Activated T-helper 2 cell treated with anti-CD3 and anti-CD28 coated beads, Interferon-gamma antibody, Interleukin-2, Interleukin-4, amounts not matched to agents 10 μg/mL and 5 μg/mL and 100 μg/mL, durations not matched to agents 14 hours and 24 hours and 36 hours (primary cell): ENCODE measurements at places on chromosomes 13 and 19. TPM values are rescaled to one million over a fixed set of nuclear protein-coding genes. Genes with fewer than 3 reads are reported as not detected.

FGF9 gene
- total RNA-seq, result 0.39 and 0.60 TPM in 2 replicates

ZNF534 gene
- total RNA-seq, result not detected in 2 replicates

PGLYRP1 gene
- not detected in 2 replicates for total RNA-seq

LYPD5 gene
- 0.14 and 0.41 TPM in 2 replicates for total RNA-seq

RNF17 gene
- total RNA-seq, result not detected in 2 replicates

OR4F17 gene
- total RNA-seq, result not detected in 2 replicates

- peak overlapping the region; percentile 100 for H3K4me3 ChIP-seq
- peaks cover 27% of the 10 kb centered on the region for H3K36me3 ChIP-seq
- peak overlapping the region; percentile 95 for H3K27ac ChIP-seq
Measured at GRCh38 chr19:4722671-4723594, 709 bp downstream of the DPP9 start.

- H3K27me3 ChIP-seq, result no peaks in the 10 kb centered on the region
- H3K4me1 ChIP-seq, result peaks cover 33% of the 10 kb centered on the region
- peaks cover 28% of the 10 kb centered on the region for H3K36me3 ChIP-seq
- peak overlapping the region; percentile 50 for H3K27ac ChIP-seq
- H3K4me3 ChIP-seq, result no peak overlapping the region
Measured at GRCh38 chr19:4391306-4391693, 9.0 kb downstream of the SH3GL1 start.

DNA sequence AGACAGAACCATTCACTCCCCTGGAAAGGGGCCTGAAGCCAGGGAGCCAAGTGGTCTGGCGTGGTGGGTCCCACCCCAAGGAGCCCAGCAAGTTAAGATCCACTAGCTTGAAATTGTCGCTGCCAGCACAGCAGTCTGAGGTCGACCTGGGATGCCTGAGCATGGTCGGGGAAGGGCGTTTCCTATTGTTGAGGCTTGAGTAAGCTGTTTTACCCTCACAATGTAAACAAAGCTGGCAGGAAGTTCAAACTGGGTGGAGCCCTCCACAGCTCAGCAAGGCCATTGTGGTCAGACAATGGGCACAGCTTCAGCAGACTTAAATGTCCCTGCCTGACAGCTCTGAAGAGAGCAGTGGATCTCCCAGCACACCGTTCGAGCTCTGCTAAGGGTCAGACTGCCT is 195.6 kb upstream of the DACH1 start:
- H3K27me3 ChIP-seq, result no peaks in the 10 kb centered on the region
- no peak overlapping the region for H3K4me3 ChIP-seq
- no peak overlapping the region for H3K27ac ChIP-seq
- H3K36me3 ChIP-seq, result no peaks in the 10 kb centered on the region
- no peak for DNase-seq
- no peaks in the 10 kb centered on the region for H3K4me1 ChIP-seq

GRCh38 chr13:33108620-33109019 is 92.4 kb downstream of the KL start:
- no peak for DNase-seq
- H3K36me3 ChIP-seq, result no peaks in the 10 kb centered on the region
- no peak overlapping the region for H3K4me3 ChIP-seq
- no peaks in the 10 kb centered on the region for H3K27me3 ChIP-seq

DNA sequence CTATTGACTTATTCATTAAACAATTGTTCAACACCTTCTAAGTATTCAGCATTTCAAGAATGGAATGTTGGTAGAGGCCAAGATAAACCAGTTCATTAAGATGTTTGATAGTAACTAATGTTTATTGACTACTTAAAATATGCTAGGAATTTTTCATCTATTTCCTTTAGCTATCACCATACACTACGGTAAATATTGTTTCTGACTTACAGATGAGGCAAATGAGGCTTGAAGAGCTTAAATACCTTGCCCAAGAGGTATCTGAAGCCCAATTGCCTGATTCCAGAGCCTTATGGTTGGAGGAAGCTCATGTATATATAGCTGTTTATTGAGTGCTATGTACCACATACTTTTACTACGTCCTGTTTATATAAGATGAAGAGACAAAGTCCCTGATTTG is 286.2 kb downstream of the NDFIP2 start:
- H3K4me3 ChIP-seq, result no peak overlapping the region
- no peak overlapping the region for H3K27ac ChIP-seq
- H3K4me1 ChIP-seq, result peaks cover 3% of the 10 kb centered on the region

- H3K27me3 ChIP-seq, result peaks cover 4% of the 10 kb centered on the region
- H3K4me3 ChIP-seq, result no peak overlapping the region
- no peak overlapping the region for H3K27ac ChIP-seq
- DNase-seq, result no peak
- peaks cover 18% of the 10 kb centered on the region for H3K4me1 ChIP-seq
Measured at GRCh38 chr13:29799041-29799440, 51.4 kb downstream of the UBL3 start.

- peak overlapping the region; percentile 50 for H3K4me3 ChIP-seq
- H3K4me1 ChIP-seq, result peaks cover 68% of the 10 kb centered on the region
- H3K27ac ChIP-seq, result peak overlapping the region; percentile 93
- no peaks in the 10 kb centered on the region for H3K27me3 ChIP-seq
Measured at GRCh38 chr13:99310382-99311031, 3.3 kb upstream of the GPR183 start.

GRCh38 chr19:38704488-38705026 is 39.7 kb downstream of the CAPN12 start:
- DNase-seq, result no peak
- no peak overlapping the region for H3K4me3 ChIP-seq
- no peaks in the 10 kb centered on the region for H3K27me3 ChIP-seq
- no peak overlapping the region for H3K27ac ChIP-seq
- H3K36me3 ChIP-seq, result peaks cover 60% of the 10 kb centered on the region

DNA sequence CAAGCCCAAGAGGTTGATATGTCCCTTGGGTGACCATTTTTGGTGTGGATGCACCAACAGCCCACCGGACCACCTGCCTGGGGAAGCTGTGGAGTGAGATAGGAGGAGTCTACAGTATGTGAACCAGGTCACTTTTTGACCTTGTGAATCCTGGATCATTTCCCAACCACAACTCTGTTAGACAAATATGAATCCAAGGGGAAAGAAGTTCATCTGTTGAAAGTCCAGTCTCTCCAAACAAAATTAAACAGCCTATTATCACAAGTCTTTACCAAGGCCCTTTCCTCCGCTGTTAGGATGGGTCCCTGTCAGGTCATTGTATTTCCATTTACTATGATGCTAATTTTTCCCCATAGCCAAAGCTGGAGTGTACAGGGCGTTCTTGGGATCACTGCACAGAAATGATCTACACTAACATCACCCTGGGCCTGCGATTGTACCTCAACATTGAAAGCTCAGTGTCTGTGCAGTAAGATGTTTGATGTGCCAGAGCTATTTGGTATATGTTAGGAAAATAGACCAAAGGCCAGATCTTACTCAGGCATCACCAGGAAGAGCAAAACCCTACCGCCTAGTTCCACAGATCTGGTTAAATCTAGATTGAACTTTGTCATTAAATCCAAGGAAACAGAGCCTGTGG is 117.1 kb downstream of the STARD13 start:
- H3K36me3 ChIP-seq, result no peaks in the 10 kb centered on the region
- H3K27ac ChIP-seq, result no peak overlapping the region
- DNase-seq, result no peak
- no peak overlapping the region for H3K4me3 ChIP-seq
- no peaks in the 10 kb centered on the region for H3K4me1 ChIP-seq
- H3K27me3 ChIP-seq, result peaks cover 6% of the 10 kb centered on the region
